ENCODE measurements at places on chromosomes 5 and 9.

- no peak for DNase-seq
Observed at GRCh38 chr9:91814201-91814600, 135.8 kb downstream of the ROR2 start.

DNA sequence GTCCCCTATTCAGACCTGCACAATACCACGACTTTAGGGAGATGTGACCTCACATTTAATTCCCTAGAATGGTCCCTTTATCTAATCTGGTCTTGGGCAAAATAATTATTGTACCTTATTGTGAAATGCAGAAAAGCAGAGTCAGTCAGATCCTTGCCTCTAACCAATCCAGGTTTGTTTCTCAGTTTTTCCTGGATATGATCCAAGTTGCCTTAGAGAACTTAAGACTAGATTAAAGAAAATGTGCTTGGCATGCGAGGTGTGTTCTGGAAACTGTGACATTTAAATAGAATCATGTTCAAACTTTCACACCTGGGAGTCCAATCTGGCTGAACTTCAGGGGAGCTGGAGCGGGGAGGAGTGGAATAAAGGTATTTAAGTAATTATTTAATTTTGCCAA lies 696.2 kb downstream of the DNAH5 start:
- DNase-seq = no peak

DNA sequence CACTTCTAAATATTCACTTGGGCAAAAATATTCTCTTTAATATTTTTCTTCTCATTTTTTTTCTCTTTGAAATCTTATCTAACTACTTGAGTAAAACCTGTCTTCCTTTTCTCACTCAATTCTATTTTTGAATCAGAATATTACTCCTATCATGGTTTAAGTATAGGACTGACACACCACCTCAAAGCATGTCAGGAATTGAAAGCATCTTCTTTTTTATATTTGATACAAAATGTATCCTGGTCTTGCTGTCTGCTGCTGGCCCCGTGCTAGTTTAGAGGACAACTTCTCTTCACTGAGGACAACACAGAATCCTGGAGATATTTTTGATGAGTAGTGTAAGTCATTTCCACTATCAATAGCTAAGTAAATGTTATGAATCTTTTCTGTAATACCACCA lies 383.6 kb downstream of the GADD45G start:
- DNase-seq = no peak

DNA sequence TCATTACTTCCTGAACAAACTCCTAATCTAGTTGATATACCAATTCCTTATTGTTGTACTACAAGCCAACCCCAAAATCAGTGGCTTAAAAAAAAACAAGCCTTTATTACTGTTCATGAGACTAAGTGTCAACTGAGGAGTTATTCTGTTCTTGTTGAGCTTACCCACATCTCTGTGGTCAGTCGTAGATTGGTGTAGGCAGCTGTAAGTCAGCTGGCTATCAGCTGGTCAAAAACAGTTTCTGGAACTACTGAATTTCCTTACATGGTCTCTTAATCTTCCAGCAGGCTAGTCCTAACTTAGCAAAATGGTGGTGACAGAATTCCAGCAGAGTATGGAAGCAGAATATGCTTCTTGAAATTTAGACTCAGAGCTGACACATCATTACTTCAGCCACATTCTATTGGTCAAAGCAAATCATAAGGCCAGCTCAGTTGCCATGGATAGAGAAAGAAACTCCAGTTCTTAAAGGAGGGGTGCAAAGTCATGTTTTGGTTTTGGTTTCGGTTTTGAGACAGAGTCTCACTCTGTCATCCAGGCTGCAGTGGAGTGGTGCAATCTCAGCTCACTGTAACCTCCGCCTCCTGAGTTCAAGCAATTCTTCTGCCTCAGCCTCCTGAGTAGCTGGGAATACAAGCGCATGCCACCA lies 386.1 kb upstream of the MPDZ start:
- DNase-seq = no peak

GRCh38 chr5:9350301-9350797 lies 195.5 kb downstream of the SEMA5A start:
- no peak for DNase-seq

DNA sequence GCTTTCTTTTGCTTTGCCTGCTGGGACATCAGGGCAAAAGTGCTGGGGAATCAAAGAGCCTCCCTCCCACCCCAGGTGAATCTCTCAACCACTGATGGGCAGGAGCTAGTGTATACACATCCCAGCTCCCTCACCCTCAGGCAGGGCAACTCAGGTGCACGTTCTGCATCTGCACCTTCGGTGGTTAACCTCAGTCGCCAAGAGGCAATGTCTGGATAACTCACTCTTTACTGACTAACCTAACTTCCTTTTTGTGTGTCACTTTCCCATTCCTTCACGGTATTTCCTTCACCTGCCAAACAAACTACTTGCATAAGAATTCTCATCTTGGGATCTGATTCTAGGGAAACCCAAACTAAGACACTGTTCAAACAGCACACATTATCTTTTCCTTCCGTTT lies 26.3 kb downstream of the CNTFR start:
- DNase-seq = no peak

- DNase-seq = no peak
Observed at GRCh38 chr5:38743562-38743961, 102.2 kb upstream of the OSMR start.

- no peak for DNase-seq
Observed at GRCh38 chr5:143046314-143046713, 276.1 kb downstream of the ARHGAP26 start.

DNA sequence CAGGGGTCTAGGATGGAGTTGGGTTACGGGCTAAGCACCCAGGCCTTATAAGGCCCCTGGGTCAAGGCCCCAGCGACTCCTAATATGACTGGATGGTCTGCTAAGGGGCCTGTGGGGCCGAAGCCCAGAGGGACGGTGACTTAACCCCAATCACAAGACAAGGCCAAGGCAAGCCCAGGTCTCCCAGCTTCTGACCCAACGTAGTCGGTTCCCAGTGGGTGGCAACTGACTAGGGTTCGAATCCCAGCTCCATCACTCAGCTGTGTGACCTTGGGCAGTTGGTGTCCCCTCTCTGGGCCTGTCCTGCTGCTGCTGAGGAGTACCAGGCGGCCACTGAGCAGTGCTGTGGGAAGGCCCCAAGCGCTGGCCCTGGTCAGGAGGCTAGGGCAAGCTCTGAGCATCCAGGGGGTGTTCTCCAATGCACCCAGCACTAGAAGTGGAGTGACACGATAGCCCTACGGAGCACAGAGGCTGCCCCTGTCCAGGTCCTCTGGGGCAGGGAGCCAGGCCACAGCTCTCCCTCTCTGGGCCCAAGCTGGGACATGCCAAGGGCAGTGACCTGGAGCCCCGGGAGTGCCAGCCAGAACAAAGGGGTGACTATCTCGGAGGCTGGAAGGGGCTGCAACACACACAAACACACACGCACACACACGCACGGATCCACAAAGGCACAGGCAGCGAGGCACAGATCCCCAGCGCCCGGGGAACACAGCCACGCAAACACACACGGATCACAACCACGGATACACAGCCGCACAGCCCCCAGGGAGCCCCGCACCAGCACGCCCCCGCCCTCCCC lies 512 bp downstream of the AK1 start:
- DNase-seq = no peak

DNA sequence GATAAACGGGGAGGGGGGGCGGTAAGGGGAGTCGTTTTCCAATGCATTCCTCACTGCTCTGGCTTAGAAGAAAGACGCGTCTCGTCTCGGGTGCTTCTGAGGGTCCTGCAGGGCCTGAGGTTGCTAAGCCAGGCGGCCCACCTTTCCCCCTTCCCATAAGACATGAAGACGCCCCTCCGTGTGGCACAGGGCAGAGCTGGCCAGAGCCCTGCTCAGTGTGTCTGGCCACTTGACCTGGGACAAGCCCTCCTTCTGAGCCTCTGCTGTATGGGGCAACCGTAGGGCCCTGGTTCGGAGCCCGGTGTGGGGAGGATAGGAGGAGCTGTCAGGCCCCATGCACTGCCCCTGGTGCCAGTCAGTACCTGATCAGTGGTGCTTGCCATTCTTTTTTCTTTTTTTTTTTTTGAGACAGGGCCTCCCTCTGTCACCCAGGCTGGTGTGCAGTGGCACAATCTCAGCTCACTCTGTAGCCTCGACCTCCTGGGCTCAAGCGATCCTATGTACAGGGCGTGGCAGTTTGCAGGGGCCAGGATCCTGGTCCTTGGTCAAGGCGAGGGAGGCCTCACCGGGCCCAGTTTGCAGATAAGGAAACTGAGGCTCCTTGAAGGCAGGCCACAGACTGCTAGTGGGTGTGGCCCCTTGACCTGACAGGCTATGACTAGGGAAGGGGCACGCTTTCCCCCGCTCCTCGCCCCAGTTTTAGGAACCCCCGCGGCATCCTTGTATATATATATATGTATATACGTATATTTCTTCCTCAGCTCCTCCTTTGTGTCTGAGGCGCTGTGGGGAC lies 172.3 kb upstream of the IER5L start:
- no peak for DNase-seq
